Hematopoietic multipotent progenitor cell treated with erythropoietin and hydrocortisone succinate and interleukin-3 and kit ligand, for 4 days (in vitro differentiated cells): ENCODE measurements at places on chromosomes 6 and 20.
A peak's percentile ranks its signal among the peaks of the same experiment; 100 is the strongest.

DNA sequence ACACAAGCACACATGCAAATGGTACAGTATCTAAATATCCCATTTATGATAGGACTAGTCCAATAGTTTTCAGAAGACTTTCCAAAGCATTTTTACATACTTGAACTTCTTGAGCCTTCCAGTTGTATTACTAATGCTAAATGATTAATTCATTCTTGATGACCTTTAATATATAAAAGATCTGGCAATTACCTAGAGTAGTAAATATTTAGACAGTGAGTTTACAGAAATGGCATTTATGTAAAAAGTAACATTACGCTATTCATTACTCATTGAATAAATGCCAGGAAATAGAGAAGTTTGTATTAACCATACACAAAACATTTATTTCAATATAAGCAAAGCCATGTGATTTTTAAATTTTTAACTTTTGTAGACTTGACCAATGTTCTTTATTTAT is 158.8 kb downstream of the DST start:
- no peak for DNase-seq

- DNase-seq = no peak
These were observed 13.4 kb upstream of the TP53TG5 start for GRCh38 chr20:45391559-45391958.

- DNase-seq = peak; percentile 46
These were observed 3.3 kb downstream of the TRERF1 start for GRCh38 chr6:42448391-42448790.

DNA sequence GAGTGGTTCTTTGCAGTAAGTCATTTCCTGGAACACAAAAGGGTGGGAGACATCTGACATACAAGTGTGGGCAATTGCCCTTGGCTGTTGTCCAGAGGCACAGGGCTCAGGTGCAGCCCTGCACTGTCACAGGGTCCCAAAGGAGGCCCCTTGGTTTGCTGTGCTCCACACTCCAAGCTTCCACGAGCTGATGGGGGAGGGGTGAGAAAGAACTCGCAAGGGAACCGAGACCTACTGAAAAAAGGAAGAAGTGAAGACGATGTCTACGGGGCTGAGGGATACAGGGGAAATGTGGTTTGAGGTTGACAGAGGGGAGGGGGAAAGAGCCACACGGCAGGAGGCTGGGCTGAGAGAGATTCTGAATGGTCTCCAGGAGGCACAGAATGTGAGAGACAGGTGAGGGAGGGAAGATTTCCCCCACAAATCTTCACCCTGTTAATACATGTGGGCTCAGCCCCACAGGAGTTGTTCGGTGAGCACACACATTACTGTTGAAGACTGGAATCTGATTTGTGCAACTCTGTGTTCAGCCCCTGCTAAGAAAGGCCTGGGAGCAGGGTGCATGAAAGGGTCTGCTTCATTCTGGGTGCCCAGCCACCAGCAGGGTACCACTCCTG is 123.4 kb downstream of the LY86 start:
- DNase-seq = peak; percentile 94

- no peak for DNase-seq
These were observed 185.2 kb upstream of the ARG1 start for GRCh38 chr6:131387562-131388447.

GRCh38 chr6:53581173-53581773 is 36.4 kb upstream of the GCLC start:
- DNase-seq = peak; percentile 29

DNA sequence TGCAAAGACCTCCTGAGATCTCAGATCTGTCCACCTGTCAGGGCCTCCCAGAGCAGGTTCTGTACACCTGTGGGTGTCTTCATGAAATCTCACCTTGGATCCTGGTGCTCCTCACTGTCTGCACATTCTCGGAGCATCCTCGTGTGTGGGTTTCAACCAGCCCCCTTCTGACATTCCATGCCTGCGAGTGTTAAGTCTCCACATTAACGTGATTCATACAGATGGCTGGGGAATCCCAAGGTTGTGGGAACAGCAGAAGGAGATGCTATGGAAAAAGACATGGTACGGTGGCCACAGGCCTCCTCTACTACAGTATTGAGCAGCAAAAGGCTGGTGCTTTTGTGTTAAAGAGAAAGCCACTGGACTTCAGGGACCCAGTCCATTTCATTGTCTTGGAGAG is 556.5 kb downstream of the DHX35 start:
- no peak for DNase-seq

- no peak for DNase-seq
These were observed 124.5 kb downstream of the TOX2 start for GRCh38 chr20:44039147-44039546.

GRCh38 chr20:57869951-57870315 is 160.1 kb upstream of the PMEPA1 start:
- no peak for DNase-seq

DNA sequence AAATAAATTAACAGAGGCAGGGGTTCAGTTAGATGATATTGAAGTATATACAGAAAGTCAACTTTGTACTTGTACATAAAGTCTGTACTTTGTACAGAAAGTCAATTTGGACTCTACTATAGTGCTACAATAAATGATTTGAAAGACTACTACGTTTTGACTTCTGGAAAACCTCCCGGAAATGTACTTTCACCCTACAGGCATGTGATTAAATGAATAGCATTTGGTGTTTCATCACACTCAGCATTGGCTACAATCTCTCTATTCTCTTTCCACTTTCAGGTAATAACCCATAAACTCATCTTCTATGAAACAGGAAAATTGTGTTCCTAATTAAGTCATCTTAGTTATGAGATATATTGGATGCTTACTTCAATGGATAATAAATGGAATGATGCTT is 25.6 kb upstream of the MC3R start:
- no peak for DNase-seq

DNA sequence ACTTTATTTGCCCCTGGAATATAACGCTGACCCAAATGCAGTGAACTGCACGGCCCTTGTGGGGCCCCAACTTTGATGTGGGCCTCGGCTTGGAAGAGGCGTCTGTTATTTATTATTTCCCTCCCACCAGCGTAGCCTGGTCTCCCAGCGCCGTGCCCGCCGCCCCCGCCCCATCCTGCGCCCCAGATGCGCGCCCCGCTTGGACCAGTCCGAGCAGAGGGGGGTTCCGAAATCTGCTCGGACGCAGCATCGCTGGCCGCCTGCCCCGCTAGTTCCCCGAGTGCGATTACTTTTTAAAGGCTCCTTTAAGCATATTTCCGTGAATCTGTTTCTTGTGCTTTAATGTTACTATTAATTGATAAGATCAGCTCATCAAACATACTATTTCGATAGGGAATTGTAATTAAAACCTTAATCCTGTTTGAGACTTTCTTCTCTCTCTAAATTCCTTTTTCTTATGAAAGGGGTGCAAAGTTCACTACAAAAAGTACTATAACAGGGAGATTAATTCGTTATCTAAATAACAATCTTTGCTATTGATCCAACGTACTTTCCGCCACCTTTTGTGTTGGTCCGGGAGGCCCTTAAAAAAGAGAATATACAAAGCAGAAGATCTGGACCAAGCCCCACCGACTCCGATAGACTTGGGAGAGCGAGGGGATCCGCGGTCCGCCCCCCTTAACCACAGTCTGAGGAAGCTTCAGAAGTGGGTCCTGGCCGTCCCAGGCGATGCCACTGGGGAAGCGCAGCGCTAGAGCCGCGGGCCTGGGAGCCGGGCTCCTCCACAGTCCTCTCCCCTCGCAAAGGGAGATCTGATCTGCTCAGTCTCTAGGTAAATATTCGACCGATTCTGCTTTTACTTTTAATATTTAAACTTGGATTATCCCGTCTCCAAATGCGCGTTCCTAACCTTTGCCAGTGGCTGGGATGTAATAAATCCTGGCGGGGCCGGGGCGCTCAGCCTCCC is 10.2 kb downstream of the POU3F2 start:
- no peak for DNase-seq

- DNase-seq = no peak
These were observed 515.7 kb downstream of the NKAIN2 start for GRCh38 chr6:124319410-124319809.

GRCh38 chr6:125554456-125554855 is 195.0 kb upstream of the HEY2 start:
- no peak for DNase-seq

DNA sequence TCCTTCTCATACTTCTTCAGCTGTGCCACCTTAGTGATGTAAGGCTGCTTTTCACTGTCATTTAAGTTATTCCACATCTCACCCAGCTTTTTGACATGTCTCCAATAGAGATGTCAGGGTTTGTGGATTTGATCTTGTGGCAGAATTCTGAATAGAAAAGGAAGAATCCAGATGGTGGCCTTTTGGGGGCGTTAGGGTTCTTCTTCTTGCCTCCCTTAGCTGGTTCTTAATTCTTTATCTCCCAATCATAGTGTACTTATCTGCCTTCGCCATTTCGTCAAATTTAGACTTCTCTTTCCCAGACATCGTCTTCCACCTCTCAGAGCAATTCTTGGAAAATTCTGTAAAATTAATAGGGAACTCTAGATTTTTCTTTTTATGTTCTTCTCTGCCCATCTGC is 422.9 kb downstream of the GJA1 start:
- DNase-seq = no peak

DNA sequence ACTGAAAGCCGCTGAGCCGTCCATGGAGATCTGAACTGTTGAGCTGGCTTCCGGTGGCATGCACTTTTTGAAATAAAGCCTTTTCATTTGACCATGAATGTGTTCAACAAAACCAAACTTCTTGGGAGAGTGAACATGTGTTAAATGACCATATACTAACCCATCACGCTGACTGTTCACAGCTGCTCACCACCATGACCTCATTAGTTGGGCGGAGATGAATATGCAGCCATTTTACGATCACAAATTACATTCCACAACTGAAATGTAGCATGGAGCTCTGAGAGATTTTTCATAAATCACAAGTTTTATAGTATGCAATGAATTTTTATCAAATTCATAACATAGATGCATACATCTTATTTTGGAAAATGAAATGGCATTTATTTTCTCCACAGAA is 4.2 kb downstream of the RAMACL start:
- no peak for DNase-seq

- DNase-seq = no peak
These were observed 107.1 kb downstream of the PSMB1 start for GRCh38 chr6:170445971-170446370.

DNA sequence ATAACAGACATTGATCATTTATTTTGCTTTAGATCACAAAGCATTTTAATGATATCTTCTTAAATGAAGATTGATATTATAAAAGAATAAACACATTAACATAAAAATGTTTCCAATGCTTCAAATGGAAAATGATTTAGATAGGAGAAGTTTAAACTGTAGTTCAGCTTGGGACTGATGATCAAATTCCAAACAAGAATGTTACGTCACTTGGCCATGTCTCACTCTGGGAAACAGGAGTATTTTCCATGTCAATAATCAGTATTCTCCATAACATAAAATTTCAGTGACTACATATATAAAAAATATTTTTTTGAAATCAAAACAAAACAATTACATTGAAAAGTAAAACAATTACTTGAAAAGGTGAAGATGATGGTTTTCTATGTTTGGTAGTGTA is 52.9 kb upstream of the SIM1 start:
- DNase-seq = no peak

- DNase-seq = no peak
These were observed 329.0 kb downstream of the ESR1 start for GRCh38 chr6:152136449-152136825.

GRCh38 chr6:90941885-90942284 is 355.0 kb upstream of the MAP3K7 start:
- DNase-seq = no peak

GRCh38 chr6:22970004-22970403 is 400.6 kb downstream of the HDGFL1 start:
- DNase-seq = no peak

DNA sequence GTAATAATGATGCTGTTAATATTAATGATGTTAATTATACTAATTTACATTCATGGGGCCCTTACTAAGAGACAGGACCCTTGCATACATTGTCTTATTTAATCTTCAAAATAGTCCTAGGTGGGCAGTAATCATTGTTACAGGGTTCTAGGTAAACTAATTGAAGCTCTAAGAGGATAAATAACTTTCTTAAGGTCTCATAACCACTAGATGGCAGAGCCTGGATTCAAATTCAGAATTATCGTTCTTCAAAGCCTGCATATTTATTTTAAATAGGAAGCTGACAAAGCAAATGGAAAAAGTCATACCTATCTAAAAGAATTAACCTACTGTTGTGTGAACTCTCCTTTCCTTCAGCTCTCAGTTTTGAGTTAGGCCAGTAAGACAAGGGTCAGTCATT is 23.5 kb downstream of the PTCHD4 start:
- peak; percentile 37 for DNase-seq

DNA sequence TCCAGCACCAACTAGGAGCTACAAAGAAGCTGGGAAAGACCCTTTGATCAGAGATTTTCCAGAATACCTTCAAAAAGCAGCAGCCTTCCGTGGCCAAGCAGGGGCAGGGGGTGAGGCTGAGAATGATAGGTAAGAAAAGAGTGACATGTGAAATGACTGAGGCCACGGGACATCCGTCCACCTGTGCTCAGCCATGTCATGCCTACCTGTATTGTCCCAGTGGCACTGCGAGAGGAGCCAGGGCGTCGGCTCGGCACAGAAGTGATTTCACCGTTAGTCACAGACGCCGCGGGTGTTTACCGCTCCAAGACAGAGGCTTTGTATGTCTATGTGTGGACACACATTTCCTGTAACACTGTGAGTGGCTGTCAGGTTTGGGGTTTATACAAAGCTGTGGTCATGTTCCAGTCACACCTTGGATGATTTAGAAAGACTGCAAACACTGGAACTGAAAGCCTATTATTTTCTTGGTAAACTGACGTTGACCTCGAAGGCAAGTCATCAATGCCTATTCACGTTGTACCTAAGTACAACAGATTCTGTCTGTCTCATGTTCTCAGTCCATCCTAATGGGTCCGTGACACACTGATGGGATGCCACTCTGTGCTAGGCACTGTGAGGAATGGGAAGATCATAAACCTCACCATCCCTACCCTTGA is 32.1 kb upstream of the JAG1 start:
- DNase-seq = no peak

DNA sequence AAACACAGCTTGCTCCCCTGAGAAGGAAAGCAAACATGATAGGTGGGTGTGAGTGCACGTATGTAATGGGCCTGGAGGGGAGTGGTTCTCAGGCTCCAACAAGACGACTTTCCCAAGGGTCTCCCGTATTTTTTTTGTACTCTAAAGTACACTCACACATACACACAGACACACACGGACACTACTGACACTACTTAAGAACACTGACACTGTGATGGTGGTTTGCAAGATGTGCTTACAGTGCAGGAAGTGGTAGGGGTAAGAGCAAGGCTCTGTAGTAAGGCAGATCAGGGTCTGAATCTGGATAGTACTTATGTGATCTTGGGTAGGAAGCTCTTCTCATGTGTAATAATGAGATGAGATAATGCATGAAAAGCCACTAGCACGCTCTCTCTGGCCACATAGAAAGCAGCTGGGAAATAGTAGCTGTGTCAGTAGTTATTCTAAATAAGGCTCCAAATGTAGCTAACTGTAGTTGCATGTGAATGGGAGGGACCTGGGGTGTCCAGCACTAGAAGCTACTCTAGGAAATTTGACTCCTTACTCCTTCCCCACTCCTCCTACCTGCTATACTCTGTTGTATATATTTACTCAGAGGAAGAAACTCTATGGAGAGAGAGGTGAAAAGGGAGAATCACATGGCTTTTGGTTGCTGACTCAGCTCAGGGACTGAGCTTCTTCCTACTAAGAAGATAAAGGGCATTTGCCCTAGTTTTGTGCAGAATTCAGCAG is 8.4 kb upstream of the ZBTB24 start:
- peak; percentile 82 for DNase-seq

GRCh38 chr6:64294034-64294433 is 658.4 kb downstream of the PHF3 start:
- no peak for DNase-seq
